ENCODE measurements at places on chromosomes 6 and 20. TPM values are rescaled to one million over a fixed set of nuclear protein-coding genes. Genes with fewer than 3 reads are reported as not detected.

The DOK5 gene
- total RNA-seq: 9.8 TPM

The GGTLC1 gene
- not detected for total RNA-seq

The NRN1 gene
- not detected for total RNA-seq

The ENPP5 gene
- total RNA-seq: 1.0 TPM

The C6orf141 gene
- total RNA-seq: 2.0 TPM

The BAG2 gene
- total RNA-seq: 13.1 TPM

The ZBTB12 gene
- total RNA-seq: 3.0 TPM

The GPX5 gene
- not detected for total RNA-seq

The SIRPB1 gene
- 0.67 TPM for total RNA-seq

The SIRPG gene
- not detected for total RNA-seq

The RBM24 gene
- total RNA-seq: 3.1 TPM
